ENCODE measurements at places on chromosomes 12 and 14. TPM values are rescaled to one million over a fixed set of nuclear protein-coding genes. Genes with fewer than 3 reads are reported as not detected.

Gene FAM186B
- 0.99 TPM for total RNA-seq

Gene RNASE11
- total RNA-seq: not detected

Gene KRT3
- not detected for total RNA-seq

Gene CCDC177
- total RNA-seq: under 0.01 TPM
